ENCODE measurements at places on chromosomes 5 and 9.
A peak's percentile ranks its signal among the peaks of the same experiment; 100 is the strongest.

- no peak for DNase-seq
These were observed 7.7 kb upstream of the ABO start for GRCh38 chr9:133282464-133283238.

- DNase-seq, result no peak
These were observed 199.4 kb downstream of the MED10 start for GRCh38 chr5:6178846-6179532.

DNA sequence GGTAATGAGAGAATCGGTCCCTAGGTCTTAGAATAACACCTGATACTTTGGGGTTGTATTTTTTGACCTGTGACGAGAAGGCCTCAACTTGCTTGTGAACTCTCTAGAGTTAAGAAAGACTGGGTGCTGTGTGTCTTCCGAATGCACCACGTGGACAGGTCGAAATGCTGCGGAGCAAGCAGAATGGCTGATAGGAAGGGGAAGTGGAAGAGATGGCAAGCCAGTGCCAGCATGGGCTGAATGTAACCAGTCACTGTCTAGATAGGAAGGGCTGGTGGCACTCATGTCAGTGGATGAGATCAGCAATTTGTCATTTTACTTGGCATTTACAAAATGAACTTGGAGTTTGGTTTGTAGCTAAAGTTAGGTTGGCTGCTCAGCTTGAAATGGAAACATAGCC, 5.6 kb downstream of the OTULINL start:
- no peak for DNase-seq

GRCh38 chr9:88180081-88180765, 41.9 kb upstream of the SPATA31C2 start:
- no peak for DNase-seq

DNA sequence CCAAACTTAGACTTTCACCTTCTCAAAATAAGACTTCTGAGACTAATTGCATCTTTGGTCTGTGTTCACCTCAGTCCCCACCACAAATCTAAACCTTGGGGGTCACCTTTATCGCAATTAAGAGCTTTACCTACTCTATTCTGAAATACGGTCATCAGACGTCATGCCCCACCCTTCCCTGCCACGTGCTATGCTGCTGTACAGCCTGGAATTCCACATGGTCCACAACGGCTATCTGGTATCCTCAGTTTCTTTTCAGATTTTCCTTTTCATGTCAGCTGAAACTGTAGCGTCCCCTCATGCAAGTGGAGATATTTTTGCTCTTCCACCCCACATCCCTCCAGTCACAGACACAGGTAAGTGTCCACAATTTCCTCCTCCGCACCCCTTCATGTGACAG, 511.1 kb downstream of the DIRAS2 start:
- no peak for DNase-seq

DNA sequence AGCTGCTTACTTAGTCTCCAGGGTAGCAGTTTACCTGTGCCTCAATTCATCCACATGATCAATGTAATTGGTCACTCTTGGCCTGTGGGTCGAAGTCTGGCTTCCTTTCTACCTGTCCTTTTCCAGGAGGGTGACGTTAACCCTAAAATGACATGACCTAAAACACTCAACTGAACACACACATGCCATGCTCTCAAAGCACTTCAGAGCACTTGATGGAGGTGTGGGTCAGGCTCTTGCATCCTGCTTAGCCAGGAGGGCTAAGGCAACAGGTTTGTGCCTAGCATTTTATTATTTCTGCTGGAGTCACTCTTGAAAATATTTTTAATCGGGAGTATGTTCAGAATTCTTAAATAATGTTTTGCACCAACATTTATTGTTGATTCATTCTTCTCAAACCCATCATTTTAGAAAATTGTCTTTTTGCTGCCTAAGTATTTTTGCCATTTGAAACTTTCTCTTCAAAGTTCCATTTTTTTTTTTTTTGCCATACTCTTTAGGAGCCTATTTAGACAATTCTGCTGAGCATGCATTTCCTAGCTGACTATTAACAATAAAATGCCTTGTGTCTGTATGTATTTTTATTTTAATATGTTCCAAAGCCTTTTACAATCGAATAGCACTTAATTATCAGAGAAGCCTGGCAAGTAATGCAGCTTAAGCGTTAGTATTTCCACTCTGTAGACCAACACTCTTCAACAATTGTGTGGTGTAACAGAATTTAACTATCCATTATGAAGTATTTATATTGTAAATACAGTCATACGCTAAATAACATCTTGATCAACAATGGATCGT, 59.1 kb downstream of the ATP10B start:
- no peak for DNase-seq

- no peak for DNase-seq
These were observed 82.4 kb downstream of the NTRK2 start for GRCh38 chr9:84751921-84752320.

DNA sequence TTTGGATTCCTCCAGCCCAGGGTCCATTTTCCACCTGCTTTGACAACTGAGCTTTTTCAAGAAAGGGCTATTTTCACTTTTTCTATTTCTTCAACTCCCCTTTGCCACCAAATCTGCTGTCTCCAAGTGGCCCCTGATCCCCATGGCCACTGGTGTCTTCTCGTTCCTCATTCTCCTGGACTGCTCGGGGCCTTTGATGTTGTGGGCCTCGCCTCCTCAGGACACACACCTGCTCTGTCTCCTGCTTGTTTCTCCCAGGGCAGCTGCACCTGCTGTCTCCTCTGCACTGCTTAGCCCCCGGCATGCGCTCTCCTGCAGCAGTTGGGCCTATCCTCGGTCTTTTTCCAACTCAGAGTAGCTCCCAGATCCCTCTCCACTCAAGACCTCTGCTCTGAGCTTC, 16.3 kb upstream of the NANS start:
- DNase-seq, result no peak

GRCh38 chr9:122261469-122261881, 3.2 kb downstream of the RBM18 start:
- DNase-seq, result no peak

DNA sequence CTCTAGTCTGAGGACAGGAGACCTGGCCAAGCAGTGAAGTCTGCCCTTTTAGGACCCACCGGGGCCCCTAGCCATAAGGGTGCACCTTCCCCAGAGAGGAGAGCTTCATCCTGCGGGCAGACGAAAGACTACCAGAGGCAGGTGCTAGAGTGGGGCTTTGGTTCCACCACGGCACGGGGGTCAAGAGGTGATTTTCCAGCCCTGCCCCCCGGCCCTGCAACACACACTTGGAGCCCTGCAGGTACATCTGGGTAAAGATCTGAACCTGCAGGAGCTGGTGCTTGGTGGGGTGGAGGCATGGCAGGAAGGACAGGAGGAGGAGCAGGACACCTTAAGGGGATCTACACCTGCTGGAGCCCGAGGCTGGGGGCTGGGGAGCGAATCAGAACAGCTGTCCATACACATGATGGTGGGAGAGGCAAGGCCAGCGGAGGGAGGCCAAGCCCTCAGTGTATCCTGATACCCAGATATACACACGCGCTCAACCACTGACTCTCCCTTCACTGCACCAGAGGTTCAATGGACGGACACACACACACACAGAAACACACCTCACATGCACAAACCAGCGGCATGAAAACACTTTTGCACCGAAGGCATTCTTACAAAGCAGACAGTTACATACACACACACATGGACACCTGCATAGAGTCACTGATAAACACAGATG, 98.4 kb upstream of the MVB12B start:
- no peak for DNase-seq

- DNase-seq, result no peak
These were observed 21.6 kb downstream of the JADE2 start for GRCh38 chr5:134547066-134547465.

DNA sequence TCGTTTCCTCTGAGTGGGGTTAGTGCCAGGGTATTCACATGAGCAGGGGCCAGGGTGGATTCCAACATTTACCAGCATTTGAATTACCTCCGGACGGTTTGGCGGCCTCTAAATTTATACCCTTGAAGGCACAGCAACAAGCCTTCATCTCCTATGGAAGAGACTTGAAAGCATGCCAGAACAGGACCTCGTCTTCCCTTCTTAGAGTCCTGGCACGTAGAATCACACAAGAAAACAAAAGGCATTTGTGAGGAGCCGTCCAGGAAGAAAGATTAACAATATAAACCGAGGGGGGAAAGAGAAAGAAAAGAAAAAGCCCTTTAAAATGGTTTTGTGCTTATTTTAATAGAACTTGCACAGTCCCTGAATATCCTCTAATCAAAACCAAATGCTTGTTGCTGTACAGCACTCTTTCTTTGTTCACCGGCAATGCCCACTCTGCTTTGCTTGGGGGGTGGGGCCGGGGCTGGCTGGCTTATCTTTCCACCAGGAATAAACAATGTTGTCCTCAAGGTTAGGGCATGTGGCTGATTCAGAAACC, 575.8 kb upstream of the ZNF462 start:
- DNase-seq, result no peak

GRCh38 chr5:158600679-158601078, 499.0 kb downstream of the EBF1 start:
- DNase-seq, result no peak

DNA sequence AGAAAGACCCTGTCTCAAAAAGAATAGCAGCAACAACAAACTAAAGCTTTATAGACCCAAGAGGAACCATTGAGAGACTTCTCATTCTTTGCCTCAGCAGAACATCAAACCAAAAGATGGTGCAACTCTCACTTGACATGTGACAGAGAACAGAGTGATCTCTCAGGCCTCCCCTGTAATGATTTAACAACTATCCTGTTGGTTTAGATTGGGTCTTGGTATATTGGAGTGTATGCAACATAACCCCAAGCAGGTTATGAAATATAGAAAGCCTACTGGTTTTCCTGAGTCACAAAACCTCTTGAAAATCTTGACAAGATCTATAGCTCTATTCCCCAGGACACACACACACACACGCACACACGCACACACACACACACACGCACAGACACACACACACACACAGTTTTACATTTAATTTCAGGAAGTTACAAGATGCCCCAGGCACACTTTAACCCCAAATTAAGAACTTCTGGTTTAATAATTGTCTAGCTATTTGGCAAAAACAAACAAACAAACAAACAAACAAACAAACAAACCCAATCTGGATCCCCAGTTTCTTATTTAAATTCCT, 6.5 kb upstream of the FGF1 start:
- no peak for DNase-seq

GRCh38 chr9:18579536-18579935, 105.6 kb downstream of the ADAMTSL1 start:
- DNase-seq, result no peak

- DNase-seq, result no peak
These were observed 123.9 kb downstream of the RAB3C start for GRCh38 chr5:58706736-58707135.

DNA sequence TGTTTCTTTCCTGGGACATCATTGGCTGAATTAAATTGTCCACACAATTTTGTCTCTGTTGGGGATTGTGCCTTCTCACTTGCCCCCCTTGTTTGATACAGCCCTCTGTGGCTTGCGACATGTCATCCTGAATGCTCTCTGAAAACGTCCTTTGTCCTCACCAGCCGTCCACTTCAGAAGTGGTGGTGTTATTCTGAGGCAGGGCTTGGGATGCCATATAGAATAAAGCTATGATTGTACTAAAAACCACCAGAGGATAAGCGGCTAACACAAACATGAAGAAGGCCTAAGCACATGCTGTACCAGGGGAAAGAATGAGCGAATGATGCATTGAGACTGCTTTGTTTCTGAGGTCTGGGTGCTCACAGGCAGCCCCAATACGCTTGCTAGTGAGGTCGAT, 3.5 kb upstream of the SNX30 start:
- DNase-seq, result no peak

DNA sequence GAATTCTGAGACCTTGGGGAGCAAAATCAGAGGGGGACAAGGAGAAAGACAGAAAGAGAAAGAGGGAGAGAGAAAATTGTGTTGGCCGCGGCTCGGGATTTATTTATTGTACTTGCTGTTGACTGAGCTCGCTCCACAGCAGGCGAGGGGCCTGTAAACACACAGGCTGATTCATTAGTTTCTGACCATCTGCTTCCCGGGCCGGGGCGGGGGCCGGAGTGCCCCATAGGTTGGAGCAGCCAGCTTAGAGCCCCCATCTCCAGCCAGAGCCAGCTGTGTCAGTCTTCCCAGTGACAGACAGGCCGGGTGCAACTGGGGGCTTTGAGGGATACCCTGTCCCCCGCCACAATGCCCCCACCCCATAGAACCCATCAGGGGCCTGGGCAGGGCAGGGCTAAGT, 30.9 kb downstream of the NTNG2 start:
- DNase-seq, result no peak

DNA sequence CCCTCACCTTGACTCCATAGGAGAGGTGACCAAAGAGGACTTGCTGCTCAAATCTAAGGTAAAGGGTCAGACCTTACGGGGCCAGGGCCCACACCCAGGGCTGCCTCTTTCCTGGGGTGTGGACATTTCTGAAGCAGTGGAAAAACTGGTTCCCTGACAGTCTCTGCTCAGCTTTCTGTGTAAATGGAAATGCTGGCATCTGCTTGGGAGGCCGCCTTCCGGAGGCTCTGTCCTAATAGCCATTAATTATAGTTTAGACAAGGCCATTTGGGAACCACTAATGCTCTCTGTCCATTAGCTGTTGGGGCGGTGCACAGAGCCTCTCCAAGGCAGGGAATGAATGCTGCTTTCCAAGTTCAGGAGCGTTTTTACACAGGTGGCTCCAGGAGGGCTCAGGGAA, 17.3 kb downstream of the USP20 start:
- DNase-seq, result no peak

DNA sequence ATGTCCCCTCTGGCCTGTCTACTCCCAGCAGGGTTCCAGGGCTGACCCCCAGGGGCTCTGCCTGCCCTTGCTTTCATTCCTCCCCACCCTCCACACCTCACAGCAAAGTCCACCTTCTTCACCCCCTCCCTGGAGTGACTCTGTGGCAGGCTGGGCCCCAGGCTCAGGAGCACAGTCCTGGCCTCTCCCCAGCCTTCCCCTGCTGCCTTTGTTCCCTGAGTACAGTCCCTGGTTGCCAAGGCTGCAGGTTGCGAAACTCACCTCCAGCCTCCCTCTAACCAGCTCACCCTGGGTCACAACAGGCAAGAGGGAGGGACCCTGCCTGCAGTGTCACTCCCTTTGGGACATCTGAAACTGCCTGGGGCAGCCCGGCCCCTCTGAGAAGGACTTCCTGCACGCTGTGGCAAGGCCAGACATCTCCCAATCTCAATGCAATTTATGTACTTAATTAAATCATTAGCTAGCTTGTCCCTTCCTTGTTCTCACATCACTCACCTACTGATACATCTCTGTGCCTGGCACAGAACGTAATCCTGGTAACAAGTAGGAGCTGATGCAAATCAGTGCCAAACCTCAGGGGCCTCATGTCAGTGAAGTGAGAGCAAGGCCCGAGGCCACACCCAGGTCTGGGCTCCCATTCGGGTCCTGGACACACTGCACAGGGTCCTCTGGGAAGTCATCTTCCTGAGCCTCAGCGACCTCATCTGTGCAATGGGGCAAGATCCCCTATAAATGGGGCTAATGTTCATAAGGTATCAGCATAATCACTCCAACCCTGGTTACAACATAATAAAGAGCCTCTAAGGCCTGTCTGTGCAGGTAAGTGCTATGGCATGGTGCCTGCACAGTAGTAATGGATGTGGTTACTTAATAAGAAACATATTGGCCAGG, 27.3 kb upstream of the TRIM14 start:
- no peak for DNase-seq

- peak; percentile 51 for DNase-seq
These were observed 55.6 kb upstream of the LMX1B start for GRCh38 chr9:126558051-126558665.

Data from stimulated activated CD8-positive, alpha-beta memory T cell treated with anti-CD3 and anti-CD28 coated beads, Interleukin-15, amount 100 ng/mL, for 24 hours (primary cell).